ENCODE measurements at places on chromosomes 6 and 20.

DNA sequence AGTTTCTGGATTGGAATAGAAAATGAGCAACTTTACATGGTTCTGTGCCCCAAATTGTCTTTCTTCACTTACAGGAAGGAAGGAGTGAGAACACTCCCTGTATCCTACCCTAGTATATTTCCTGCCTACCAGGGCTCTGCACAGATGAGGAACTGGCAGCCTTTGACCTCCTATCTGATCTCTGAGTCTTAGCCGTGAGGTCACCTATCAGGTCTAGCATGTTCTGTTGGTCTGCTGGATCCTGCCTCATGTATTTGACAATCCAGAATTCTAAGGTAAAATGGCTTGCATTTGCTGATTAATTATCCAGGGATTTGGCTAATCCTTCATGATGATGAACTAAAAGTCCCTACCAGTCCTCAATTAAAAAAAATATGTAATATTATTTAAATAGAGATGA lies 35.0 kb upstream of the TRAM2 start:
- no peak for DNase-seq

DNA sequence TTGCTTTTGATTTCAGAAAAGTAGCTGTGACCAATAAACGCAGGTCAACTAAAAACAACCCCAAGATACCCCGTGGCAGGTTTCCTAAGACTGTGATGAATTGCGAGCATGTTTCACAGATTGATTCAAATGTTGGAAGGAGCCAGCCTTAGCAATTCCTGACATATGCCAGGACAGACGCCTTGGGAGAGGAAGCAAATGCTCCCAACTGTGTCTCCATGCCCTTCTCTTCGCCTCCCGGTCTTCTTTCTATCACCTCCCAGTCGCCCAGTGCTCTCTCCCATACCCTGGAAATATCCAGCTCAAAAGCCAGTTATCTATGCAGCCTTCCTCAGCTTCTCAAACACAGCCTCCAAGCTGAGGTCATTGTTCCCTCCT lies 32.0 kb downstream of the KIAA0319 start:
- no peak for DNase-seq

DNA sequence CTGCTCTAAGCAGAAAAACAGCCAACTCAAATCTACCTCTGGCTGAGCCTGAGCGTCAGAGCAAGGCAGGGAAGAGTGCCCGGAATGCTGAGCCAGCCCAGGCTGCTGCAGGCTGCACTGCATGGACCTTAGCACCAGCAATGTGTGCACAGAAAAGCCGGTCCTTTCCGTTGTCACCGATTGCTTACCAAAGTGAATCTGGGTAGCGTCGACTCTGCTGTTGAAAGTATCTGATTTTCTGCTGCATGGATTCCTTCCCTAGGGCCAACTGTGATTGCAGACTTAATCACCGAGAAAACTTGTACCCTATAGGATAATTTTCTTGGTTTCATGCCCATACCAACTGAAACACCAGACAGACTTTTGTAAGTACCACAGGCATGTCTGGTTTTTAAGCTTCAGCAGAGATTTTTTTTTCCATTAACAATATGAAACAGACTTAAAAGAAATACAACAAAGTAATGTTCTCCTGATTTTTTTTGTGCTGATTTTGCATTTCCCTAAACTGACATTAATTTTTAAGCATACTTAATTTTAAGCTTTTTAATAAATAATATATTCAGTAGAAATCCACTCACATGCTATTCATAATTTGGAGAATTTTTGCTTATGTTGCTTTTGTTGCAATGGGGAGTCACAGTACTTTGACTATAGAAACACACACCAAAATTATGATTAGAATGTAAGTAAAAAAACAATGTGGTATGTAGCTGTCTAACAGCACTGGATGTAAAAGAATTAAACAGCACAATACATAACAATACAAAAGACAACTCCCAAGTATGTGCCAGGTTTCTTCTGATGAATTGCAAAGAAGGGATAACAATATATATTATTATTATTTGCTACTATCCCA lies 218.0 kb downstream of the THBS2 start:
- peak; percentile 48 for DNase-seq

DNA sequence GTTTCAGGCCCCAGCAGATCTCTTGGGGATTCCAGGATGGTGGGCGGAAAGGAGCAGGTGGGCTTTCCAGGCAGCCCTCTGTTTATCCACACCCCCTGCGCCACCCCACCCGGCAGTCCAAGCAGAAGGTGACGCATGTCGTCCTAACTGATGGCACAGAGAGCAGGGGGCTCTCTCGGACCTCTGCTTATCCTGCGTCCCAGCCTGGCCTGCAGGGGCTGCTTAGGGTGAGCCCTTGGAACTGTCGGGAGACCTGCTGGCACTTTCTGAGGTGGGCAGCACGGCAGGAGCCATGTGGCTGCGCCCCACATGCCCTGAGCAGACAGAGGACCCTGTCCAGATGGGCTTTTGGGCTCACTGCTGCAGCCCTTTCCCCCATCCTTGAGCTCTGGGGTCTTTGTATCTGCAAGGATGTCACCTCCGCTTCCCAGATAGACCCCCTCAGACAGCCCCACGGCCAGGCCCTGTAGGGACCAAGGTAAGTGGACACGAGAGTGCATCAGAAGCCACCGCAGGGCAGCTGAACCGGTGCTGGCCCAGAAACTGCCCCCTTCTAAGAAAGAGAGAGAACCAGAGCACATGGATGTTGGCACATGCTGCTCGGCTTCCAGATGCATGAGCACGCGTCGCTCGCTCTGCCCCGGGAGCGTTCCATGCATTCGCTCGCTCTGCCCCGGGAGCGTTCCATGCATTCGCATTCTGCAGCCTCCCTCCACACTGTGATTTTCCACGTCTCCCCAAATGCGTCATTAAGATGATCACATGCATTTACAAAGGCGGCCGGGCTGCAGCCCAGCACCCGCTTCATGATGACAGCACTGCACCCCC lies 246.7 kb downstream of the TAF4 start:
- no peak for DNase-seq

DNA sequence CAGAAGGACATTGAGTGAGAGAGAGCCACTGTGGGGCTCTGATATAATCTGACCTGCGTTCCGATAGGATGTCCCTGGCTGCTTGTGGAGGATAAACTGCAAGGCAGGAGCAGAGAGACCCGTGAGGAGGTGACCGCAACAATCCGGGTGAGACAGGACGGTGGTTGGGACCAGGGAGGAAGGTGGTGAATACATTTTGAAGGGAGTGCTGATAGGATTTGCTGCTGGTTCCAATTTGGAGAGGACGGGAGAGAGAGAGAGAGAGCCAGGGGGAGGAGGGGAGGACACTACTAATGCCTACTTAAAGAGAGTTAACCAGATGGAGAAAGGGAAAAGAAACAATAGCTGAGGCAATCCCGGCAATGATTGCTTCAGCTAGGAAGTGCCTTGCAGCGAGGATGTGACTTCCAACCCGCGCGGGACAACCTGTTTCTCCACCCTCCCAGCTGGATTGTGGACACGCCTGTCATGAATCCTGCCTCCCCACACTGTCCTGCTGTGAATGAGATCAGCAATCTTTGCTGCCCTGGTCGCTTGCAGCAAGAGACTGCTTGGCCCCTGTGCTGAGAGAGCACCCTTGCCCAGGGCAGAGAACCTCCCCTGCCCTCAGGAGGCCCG lies 199.0 kb upstream of the KCNG1 start:
- DNase-seq = no peak

GRCh38 chr20:59810449-59811187 lies 122.8 kb downstream of the SYCP2 start:
- peak; percentile 54 for DNase-seq

- DNase-seq = no peak
These were observed 125.0 kb downstream of the ZMYND8 start for GRCh38 chr20:47231382-47232039.

- peak; percentile 67 for DNase-seq
These were observed 301 bp downstream of the PPP1R3D start for GRCh38 chr20:59939879-59940128.

DNA sequence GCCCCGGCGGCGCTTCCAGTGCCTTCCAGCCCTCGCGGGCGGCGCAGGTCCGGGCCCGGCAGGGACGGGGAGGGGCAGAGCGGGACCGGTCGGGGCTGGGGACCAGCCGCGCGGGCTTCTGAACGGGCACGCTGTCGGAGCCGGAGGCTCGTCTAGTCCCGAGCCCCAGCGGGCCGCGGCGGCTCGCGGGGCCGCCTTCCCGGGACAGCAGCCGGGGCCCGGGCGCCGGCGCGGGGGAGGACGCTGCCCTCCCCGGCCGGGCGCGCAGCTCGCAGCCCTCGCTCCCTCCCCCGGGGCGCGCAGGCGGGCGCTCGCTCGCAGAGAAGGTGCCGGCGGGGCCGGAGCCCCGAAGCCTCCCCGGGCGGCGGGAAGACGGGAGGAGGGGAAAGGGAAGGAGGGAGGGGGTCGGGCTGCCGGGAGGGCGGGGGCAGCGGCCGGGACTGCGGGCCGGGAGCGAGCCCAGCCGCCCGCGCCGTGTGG lies 696 bp upstream of the SIRPA start:
- peak; percentile 92 for DNase-seq

- no peak for DNase-seq
These were observed 133.5 kb downstream of the SCML4 start for GRCh38 chr6:107690643-107691061.

- no peak for DNase-seq
These were observed 9.4 kb upstream of the PYGB start for GRCh38 chr20:25238319-25239037.

DNA sequence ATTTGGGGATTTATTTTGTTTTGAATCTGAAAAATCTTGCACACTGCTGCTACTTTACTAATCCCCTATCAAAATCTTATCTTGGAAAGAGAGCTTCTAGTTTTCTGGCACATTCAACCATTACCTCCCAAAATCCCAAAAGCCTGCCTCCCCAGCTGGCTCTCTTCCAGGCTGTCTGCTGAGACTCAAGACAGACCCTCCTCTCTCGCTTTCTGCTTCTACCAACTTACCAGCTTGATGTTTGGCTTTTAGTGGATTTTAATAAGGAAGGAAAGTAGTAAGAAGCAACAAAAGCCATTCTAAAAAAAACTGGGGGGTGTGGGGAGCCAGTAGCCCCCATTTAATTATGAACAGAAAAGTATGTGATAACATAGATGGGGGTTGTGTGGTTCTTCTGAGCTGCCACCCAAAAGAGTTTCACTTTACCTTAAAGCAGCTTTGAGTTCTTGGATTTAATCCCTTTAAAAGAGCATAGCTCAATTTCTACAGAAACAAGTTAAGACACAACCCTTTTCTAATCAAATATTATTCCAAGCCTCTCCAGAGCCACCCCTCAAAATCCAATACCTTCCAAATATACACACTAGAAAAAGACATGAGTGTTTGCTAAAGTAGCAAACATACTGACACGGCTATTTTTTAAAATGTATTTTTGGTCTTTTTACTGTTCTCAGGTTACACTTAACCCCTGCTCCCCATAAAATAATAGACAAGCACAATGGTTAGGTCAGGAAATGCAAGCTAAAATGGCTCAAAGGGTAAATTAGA lies 71.7 kb downstream of the ATP9A start:
- peak; percentile 65 for DNase-seq

GRCh38 chr6:36033935-36034334 lies 6.3 kb downstream of the MAPK14 start:
- no peak for DNase-seq

GRCh38 chr6:46648869-46649492 lies 3.6 kb downstream of the CYP39A1 start:
- DNase-seq = no peak

DNA sequence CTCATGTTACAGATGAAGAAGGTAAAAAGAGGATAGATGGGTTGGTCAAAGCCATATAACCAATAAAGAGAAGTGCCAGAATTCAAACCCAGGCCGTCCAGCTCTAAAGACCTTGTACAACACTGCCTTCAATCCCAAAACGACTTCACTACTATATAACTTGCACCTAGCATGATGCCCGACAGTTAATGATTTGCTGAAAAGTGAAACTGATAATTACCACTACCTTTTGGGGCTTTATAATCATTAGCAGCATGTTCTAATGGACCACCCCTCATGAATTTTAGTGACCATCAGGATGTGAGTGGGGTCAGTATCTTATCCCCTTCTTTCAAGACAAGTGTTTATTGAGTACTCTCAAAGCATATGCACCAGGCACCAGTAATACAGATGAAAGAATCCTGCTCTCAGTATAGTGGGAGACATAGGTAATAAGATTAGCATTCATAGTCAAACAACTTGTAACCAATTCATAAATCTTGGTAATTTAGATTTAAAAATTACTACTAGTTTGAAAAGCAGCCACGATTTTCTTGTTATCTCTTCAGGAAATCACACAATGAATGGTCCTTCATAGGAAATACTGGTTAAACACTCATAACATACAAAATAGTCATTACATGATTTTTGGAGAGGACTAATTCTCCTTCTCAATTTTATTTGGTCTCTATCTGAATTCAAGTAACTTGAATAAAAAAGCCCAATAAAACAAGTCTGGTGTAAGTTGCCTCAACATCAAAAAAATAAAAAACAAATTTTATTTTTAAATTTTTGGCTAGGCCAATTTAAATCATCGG lies 98.0 kb downstream of the EPB41L2 start:
- no peak for DNase-seq

DNA sequence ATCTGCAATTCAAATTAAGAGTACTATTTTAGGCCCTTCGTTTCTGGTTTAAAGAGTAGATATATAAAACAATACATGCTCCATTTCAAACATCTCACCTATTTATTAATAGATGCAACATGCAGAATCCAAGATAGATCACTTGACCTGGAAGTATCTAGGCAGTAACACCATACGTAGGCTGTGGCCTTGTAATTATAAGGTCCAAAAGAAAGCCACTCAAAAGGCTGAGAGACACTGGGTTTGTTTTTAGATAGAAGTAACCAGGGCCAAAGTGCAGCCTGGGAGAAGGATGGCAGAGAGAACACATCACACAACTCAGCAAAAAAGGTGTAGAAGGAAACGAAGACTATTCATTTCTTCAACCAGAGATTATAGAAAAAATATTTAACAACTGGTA lies 8.4 kb upstream of the GFOD1 start:
- no peak for DNase-seq

DNA sequence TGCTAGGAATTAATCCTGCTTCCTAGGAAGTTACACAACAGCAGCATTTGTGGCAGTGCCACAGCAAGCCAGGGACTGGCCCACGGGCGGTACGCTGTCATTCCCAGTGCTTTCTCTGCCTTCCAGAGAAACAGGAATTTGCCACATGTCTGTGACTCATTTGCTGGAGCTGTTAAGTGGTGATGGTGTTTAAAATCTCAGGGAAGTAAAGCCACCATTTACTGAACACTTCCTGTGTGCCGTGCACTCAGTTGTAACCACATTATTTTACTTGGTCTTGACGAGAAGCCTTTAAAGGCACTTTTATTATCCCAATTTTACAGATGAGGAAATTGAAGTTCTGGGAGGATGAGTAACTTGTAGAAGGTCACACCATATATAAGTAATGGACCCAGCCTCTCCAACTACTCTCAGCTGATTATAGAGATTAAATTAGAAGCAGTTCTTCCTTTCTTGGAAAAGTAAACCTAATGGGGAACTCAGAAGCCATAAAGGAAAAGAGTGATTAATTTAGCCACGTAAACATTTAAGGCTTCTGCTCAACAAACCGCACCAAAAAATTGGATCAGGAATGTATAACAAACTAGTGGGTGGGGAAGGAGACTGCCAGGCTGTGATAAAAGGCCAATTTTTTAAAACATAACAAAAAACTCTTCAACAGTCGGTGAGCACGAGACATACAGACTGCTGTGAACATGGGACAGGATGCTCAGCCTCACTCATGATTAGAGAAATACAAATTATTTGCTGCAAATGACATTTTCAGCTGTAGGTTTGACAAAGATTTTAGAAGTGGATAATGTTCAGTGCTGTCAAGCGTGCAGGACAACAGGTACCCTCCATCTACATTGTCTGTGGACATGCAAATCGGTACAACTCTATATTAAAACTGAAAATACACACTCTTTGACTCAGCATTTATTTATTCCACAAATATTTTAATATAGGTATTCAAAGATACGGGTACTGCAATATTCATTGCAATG lies 311.2 kb downstream of the NRN1 start:
- DNase-seq = no peak

- DNase-seq = no peak
These were observed 46.3 kb upstream of the ENTPD6 start for GRCh38 chr20:25148982-25149846.

Measured in SK-N-SH (cell line).